Smooth muscle cell of trachea (primary cell): ENCODE measurements at places on chromosomes 5 and 9. TPM values are rescaled to one million over a fixed set of nuclear protein-coding genes. Genes with fewer than 3 reads are reported as not detected.

C5orf46 gene
- total RNA-seq: 0.58 TPM in 1 of 2 replicates, not detected in the other

NEURL1B gene
- 2.6 and 4.9 TPM in 2 replicates for total RNA-seq

PFN3 gene
- total RNA-seq: not detected in 2 replicates

LHX2 gene
- total RNA-seq: not detected in 2 replicates

SLC6A19 gene
- total RNA-seq: not detected in 2 replicates

STKLD1 gene
- total RNA-seq: 1.2 TPM in 2 replicates

APC gene
- 80.3 and 82.9 TPM in 2 replicates for total RNA-seq
